ENCODE measurements at places on chromosomes 2 and 18.

- DNase-seq = no peak
These were observed 773.9 kb upstream of the LRATD1 start for GRCh38 chr2:13858626-13859025.

- no peak for DNase-seq
These were observed 669.4 kb downstream of the CPS1 start for GRCh38 chr2:211225784-211226183.

GRCh38 chr2:128436479-128437203 is 118.0 kb upstream of the HS6ST1 start:
- no peak for DNase-seq

GRCh38 chr18:34651586-34652369 is 58.3 kb upstream of the DTNA start:
- no peak for DNase-seq

DNA sequence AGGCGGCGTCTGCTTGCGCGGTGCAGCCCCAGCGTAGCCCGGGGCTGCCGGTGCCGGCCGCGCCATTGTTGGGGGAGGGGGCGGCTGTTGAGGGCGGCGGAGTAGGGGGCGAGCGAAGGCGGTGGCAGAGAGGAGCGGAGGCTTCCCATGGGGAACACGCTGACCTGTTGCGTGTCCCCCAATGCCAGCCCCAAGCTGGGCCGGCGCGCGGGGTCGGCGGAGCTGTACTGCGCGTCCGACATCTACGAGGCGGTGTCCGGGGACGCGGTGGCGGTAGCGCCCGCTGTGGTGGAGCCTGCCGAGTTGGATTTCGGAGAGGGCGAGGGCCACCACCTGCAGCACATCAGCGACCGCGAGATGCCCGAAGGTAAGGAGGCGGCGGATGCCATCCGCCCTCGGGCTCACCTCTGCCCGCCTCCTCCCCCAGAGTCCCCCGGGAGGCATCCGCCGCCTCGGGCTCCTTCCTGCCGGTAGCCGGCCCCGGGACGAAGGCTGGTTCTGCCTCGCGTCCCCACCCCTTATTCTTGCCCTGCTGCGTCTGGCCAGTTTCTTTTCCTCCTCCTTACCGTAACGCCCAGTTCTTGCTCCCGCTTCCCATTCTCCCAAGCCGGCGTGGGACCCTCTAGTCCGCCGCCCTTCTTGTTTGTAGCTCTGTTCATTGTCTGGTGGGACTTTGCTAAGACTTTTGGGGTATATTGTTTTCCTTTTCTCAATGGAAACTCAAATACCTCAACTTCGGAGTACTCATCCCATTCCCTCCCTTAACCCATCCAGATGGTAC is 500 bp downstream of the CCNYL1 start:
- DNase-seq = no peak

DNA sequence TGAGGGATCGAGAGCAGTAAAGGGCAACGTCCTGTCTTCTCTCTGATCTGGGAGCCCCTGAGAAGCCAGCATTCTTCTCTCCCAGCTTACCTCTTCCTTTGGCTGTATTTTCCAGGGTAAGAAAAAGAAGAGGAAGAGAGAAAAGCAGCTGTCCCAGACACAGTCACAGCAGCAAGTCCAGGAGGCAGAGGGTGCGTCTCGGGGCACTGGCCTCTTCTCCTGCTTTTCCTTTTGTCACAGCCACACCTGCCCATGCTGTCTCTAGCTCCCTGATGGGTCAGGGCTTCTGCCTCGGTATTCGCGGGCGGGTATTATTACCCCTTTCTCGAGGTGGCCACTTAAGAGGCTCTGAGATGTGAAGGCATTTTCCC is 20.3 kb downstream of the TGOLN2 start:
- no peak for DNase-seq

- no peak for DNase-seq
These were observed 16.1 kb downstream of the ESCO1 start for GRCh38 chr18:21584391-21584790.

DNA sequence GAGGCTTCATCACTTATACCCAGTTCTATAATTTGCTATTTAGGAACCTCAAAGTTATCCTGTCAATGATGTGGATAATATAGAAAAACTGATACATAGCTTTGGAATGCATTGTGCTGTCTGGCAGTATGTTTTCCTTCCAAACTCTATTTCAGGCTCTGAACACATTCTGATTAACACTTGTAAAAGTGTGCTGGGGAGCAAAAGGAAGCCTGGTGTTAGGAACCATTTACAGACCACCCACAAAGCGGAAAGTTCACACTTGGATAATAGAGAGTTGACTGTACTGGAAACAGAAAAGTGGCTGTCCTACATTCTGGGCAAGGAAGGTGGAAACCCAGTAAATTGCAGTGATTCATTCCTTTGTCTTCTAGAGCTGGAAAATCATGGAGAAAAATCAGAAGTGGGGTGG is 114.5 kb upstream of the ZFP36L2 start:
- DNase-seq = no peak

DNA sequence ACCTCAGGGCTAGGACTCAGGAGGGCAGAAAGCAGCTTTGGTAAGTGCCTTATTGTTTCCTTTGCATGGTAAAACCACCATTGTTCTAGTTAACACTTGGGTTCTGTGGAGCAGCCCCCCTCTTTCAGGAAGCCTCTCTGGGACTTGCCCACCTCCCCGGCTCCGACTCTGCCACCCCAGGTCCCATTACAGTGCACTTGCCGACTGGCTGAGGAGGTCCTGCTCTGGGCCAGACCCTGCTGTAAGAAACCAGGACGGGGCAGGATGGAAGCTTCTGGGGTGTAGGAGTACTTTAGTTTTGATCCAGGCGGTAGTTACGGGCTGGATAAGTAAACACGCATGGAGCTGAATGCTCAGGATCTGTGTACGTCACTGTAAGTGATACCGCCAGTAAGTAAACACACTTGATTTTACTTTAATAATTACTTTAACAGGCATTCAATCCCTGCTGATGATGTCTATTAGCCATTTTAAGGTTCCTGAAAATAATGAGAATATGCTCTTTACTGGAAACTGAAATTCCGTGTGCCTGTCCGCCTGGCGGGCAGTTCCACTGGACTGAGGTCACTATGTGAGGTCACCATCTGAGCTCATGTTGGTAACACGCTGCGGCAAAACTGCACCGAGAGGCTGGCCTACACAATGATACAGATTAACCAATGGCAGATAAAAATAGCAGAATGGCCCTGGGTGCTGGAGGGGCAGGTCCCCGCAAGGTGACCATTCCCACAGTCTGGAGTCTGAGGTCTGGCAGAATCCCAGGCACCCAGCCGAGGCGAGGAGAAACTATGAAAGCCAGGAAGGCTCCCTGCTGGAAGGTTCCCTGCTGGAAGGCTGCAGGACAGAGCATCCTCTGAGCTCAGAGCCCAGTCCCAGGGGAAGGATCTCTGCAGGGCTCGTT is 25.2 kb downstream of the HS1BP3 start:
- DNase-seq = no peak

DNA sequence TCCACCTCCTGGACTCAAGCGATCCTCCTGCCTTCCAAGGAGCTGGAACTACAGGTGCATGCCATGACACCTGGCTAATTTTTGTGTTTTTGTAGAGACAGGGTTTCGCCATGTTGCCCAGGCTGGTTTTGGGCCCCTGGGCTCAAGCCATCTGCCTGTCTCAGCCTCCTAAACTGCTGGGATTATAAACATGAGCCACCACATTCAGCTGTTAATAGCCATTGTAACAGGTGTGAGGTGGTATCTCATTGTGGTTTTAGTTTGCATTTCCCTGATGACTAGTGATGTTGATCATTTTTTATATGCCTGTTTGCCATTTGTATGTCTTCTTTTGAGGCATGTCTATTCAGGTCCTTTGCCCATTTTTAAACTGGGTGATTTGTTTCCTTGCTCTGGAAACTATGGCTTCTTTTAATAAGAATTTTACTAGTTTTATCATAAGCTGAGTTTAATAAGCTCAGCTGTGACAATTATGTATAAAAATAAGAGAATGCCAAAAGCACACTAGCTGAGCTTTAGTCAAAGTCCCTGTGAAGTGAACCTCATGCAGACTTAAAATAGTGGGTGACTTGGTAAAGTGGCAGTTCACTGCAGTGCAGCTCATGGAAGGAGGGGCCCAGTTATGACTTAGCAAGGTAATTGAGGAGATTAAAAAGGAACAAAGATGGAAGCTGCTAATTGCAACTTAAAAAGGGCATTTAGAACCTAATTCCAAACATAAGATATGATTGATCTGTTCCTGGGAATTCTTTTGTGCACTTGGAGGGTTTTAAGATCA is 465.1 kb downstream of the TGIF1 start:
- no peak for DNase-seq

- no peak for DNase-seq
These were observed 105.5 kb downstream of the UGGT1 start for GRCh38 chr2:128196471-128196931.

- no peak for DNase-seq
These were observed 98.0 kb downstream of the CCDC138 start for GRCh38 chr2:108884619-108885018.

DNA sequence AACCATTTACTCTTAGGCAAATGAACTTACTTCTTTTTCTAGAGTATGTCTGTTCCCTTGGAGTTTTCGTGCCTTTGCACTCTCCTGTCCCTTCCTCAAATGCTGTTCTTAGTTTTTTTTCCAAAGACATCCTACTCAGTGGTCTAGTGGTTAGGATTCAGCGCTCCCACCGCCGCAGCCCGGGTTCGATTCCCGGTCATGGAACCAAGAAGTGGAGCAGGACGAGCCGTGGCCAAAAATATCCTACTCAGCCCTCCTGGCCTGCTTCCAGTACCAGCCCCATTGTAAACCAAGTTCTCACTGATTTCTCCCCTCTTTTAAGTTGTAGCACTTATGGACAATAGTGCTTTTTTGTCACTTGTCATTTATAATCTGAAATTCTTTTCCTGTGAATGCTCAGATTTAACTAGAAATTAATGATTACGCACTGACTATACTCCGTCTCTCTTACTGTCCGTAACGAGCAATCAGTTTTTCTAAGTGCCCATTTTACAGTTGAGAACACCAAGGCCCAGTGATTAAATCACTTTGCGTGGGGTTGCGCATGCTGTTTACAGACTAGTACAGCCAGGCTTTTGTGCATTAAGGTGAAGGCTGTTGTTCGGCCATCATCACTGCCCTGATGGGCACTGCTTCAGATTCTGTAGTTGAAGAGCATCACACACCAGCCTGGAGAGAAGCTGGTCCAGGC is 17.9 kb downstream of the GREB1 start:
- DNase-seq = no peak

DNA sequence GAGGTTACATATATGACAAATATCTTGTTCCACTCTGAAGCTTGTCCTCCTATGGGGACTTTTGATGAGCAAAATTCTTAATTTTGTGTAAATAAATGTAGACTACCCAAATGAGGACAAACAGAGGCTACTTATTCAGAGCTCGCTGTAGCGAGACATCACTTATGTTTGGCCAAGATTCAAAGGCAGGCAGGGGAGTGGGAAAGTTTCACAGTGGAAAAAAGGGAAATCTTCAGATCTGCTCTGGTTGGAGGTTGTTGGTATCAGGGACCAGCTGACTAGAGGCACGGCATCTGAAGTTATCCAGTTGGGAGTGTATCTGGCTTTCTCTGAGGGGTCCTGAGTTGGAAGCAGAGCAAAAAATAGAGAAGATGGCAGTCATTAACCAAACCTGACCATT is 1.3 kb downstream of the PLB1 start:
- DNase-seq = no peak

- DNase-seq = no peak
These were observed 2.8 kb upstream of the SLC20A1 start for GRCh38 chr2:112642966-112643365.

GRCh38 chr2:56148825-56149224 is 35.0 kb upstream of the CCDC85A start:
- DNase-seq = no peak

DNA sequence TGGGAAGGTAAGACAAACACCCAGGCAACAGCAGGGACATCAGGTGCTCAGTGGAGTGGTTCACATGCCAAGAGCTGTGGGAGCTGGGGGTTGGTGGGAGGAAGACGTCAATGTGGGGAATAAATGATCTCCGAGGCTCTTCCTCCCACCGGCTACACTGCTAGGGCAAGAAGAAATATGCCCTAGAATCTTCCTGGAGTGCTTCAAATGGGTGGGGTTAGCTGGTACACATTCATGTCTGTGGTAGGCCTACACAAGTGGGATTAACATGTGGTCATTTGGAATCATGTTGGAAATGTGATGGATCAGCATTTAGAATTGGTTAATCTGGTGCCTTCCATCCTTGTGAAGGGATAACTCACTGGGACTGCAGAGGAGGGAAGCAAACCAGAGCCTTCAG is 12.4 kb upstream of the ZFP36L2 start:
- DNase-seq = no peak

DNA sequence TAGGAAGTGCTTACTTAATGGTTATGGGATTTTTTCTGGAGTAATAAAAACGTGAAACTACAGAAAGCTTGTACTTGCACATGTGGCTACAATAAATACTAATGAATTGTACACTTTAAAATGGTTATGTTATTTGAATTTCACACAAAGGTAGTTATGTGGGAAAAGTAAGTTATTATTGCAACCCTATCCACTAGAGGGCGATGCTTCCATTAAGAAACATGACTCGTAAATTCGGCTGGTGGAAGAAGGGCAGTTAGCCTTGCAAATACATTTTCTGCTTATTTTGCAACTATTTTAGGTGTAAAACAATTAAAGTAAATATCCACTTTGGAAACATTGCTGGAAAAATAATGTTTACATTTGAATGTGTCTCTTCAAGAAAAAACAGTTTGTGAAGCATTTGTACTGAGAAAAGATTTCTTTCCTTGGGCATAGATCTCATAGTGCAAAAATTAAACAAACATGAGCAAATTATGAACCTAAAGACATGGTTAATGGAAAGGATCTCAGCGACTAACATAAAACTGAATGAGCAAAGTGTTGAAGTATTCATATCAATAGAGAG is 68.1 kb upstream of the CSRNP3 start:
- no peak for DNase-seq

- no peak for DNase-seq
These were observed 102.8 kb upstream of the CYP1B1 start for GRCh38 chr2:38178556-38179419.

GRCh38 chr2:60882971-60883753 is 1.8 kb downstream of the REL start:
- DNase-seq = no peak

- no peak for DNase-seq
These were observed 61.5 kb downstream of the MBP start for GRCh38 chr18:77071061-77071460.

DNA sequence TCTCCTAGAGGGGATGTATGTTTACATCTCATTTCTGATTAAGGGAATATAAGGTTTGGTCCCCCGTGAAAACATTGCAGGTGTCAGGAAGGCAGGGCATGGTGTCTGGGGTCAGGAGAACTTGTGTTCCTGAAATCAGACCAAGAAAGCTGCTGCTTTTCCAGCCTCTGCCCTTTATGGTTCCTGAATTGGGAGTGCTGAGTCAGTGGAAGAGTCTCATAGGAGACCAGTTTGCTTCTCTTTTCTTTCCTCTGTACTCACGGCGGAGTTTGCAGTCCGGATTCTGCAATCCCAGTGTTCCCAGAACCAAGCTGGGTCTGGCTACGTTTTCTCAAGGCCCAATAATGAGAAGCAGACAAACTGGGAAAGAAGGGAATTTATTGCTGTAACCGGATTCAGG is 5.1 kb upstream of the MARCO start:
- no peak for DNase-seq

Measured in omental fat pad (tissue), 4 donors.